ENCODE measurements at places on chromosomes 5 and 9. TPM values are rescaled to one million over a fixed set of nuclear protein-coding genes. Genes with fewer than 3 reads are reported as not detected.
A peak's percentile ranks its signal among the peaks of the same experiment; 100 is the strongest.

DNA sequence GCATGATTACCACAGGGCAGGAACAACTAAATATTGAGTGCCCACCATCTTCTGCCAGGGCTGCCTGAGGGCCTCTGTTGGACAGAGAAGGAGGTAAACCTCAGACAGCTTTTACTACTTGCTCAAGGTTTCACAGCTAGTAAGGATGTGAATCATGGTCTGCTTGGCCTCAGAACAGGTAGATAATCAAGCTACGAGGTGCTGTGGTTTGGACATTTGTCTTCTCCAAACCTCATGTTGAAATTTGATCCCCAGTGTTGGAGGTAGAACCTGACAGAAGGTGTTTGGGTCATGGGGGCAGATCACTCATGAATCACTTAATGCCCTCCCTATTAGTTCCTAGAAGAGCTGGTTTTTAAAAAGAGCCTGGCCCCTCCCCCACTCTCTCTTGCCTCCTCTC, 541.2 kb upstream of the TRPC7 start:
- H3K4me1 ChIP-seq: no peaks in the 10 kb centered on the region
- no peaks in the 10 kb centered on the region for H3K27me3 ChIP-seq
- no peak overlapping the region for H3K4me3 ChIP-seq
- no peak overlapping the region for H3K27ac ChIP-seq

DNA sequence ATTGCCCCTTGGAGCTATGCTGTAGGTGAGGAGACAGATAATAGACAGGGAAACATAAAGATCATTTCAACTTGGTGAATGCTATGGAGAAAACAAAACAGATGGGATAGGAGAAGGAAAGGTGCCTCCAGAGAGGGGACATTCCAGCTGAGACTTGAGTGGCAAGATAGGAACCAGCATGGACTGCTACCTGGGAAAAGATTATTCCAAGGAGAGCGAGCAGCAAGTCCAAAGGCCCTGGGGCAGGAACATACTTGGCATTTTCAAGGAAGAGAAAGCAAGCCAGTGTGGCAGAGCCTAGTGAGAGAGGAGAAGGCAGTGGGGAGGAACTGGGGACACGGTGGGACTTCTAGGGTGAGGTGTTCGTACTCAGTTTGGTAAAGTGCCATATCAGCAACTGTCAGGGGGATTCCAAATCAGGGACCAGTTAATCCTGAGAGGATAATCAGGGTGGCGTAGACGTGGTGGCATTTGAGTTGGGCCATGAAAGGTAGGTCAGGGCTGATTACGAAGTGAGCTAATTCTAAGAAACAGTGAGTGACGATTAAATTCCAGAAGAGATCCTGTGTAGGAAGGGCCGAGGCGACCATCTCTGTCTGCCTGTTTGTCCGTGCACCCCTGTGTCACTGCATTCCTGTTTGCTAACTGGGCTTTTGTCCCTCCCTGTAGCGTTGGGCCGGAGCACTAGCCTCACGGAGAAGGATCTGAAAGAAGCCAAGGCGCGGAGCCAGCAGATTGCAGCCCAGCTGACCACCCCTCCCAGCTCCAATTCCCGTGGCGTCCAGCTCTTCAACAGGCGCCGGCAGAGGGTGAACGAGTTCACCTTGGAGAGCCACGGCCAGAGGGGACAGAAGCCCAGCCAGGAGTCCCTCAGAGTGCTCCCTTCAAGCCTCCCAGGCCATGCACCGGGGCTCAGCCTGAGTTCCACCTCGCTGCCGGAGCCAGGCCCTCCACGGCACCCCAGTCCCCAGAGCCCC, 7.1 kb downstream of the SYNPO start:
- peaks cover 27% of the 10 kb centered on the region for H3K4me1 ChIP-seq
- DNase-seq: no peak
- H3K27ac ChIP-seq: peak overlapping the region; percentile 64
- H3K4me3 ChIP-seq: no peak overlapping the region
- no peaks in the 10 kb centered on the region for H3K27me3 ChIP-seq
- no peaks in the 10 kb centered on the region for H3K36me3 ChIP-seq

GRCh38 chr5:6633469-6634245, 417 bp downstream of the SRD5A1 start:
- H3K4me3 ChIP-seq: peak overlapping the region; percentile 75
- H3K36me3 ChIP-seq: peaks cover 4% of the 10 kb centered on the region

DNA sequence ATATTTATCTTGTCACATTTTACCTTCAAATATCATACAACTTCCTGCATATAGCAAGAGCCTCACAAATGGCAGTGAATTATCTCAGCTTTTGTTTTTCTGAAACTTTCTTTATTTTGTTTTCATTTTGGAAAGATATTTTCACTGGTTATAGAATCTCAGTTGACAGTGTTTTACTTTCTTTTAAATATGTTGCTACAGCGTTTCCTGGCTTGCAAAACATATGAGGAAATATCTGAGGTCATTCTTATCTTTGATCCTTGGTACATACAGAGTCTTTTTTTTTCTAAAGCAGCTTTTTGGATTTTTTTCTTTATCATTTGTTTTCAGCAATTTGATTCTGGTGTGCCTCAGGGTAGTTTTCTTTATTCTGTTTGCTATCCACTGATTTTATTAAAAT, 77.6 kb upstream of the CEP78 start:
- H3K4me3 ChIP-seq: no peak overlapping the region
- H3K4me1 ChIP-seq: no peaks in the 10 kb centered on the region
- H3K27ac ChIP-seq: no peak overlapping the region
- no peaks in the 10 kb centered on the region for H3K27me3 ChIP-seq

- H3K4me1 ChIP-seq: peaks cover 26% of the 10 kb centered on the region
- H3K27me3 ChIP-seq: no peaks in the 10 kb centered on the region
- DNase-seq: peak; percentile 58
- no peak overlapping the region for H3K4me3 ChIP-seq
Observed at GRCh38 chr5:148972974-148973374, 89.9 kb downstream of the SH3TC2 start.

- H3K4me3 ChIP-seq: no peak overlapping the region
- no peaks in the 10 kb centered on the region for H3K27me3 ChIP-seq
- no peak for DNase-seq
- H3K36me3 ChIP-seq: no peaks in the 10 kb centered on the region
Observed at GRCh38 chr5:67552773-67553172, 356.2 kb upstream of the CD180 start.

GRCh38 chr9:89942643-89943042, 337.8 kb downstream of the GADD45G start:
- H3K27me3 ChIP-seq: no peaks in the 10 kb centered on the region
- no peak for DNase-seq
- no peaks in the 10 kb centered on the region for H3K4me1 ChIP-seq
- no peak overlapping the region for H3K27ac ChIP-seq
- H3K36me3 ChIP-seq: no peaks in the 10 kb centered on the region
- no peak overlapping the region for H3K4me3 ChIP-seq

DNA sequence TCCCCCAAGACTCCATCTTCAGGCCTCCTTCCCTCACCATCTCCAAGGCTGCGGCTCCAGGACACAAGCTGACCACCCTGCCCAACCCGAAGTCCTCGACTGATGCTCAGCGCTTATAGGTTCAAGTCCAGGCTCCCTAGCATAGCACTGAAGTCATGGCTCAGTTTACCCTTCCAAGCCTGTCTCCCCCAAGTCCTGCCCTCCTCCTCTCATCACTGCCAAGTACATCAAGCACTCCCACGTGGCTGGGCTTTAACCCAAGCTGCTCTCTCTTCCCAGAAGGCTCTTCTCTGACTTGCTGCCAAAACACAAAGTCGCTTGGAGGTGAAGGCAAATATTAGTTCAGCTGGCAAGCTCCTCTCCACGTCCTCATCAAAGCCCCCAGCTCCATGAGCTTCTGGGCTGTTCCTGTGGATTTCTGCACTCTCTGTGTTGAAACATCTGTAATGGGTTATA, 22.1 kb upstream of the MARCHF6 start:
- peaks cover 49% of the 10 kb centered on the region for H3K4me1 ChIP-seq
- H3K36me3 ChIP-seq: no peaks in the 10 kb centered on the region
- H3K27ac ChIP-seq: no peak overlapping the region
- DNase-seq: no peak
- H3K27me3 ChIP-seq: no peaks in the 10 kb centered on the region

DNA sequence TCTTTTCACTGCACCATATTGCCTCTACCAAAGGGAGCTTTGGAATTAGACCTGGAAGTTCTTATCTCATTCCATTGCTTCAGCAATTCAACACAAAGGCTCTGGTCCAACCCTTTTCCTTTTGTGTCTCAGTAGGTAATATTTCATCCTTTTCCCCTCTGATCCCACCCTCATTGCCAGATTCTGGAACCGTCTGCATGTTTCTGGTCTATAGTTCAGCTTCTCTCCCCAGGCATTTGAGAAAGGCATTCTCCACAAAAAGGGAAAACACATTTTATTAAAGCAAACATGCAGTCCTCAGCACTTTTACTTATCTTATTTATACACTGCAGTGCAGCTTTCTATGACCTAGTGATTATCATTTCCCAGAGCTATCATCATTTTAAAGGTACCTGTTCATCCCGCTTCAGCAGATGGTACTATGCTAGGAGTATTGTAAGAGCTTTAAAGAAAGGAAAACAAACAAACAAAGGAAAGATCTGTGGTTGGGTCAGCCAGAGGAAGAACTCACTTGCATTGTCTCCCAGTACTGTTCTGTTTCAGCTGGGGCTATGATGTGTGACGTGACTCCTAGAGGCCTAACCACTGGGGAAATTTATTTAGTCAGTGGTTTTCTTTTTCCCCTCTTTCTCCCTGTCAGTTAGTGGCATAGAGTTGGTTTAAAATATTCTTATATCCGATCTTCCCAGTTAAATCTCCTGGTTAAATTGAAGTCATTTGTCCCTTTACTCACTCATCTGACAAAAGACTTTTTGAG, 269.2 kb downstream of the TMEM38B start:
- H3K36me3 ChIP-seq: no peaks in the 10 kb centered on the region
- H3K27ac ChIP-seq: no peak overlapping the region
- H3K4me3 ChIP-seq: no peak overlapping the region

GRCh38 chr5:355379-355935, 33.9 kb downstream of the AHRR start:
- DNase-seq: peak; percentile 14
- no peaks in the 10 kb centered on the region for H3K36me3 ChIP-seq
- H3K27me3 ChIP-seq: no peaks in the 10 kb centered on the region
- no peak overlapping the region for H3K27ac ChIP-seq
- no peaks in the 10 kb centered on the region for H3K4me1 ChIP-seq

DNA sequence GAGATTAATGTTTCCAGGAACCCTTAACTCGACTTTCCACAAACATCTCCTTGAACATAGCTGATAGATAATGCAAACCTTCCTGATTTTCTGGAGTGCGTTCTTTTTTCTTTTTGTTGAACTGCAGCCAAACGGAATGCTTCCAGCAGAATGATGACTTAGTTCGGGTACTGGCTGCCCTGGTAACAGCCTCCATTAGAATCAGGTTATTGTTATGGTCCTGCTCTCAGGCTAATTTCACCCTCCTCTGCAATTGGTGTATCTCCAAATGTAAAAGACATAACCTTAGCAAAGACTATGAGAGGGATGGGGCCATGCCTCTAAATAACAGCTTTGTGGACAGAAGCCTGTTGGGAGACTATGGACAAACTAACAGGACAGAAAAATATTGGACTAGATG, 116.5 kb downstream of the PDE4D start:
- H3K4me1 ChIP-seq: no peaks in the 10 kb centered on the region
- DNase-seq: no peak
- H3K36me3 ChIP-seq: no peaks in the 10 kb centered on the region
- H3K27me3 ChIP-seq: no peaks in the 10 kb centered on the region

- H3K36me3 ChIP-seq: no peaks in the 10 kb centered on the region
- no peak overlapping the region for H3K27ac ChIP-seq
- no peaks in the 10 kb centered on the region for H3K27me3 ChIP-seq
Observed at GRCh38 chr5:127492854-127493738, 24.3 kb upstream of the PRRC1 start.

- H3K27me3 ChIP-seq: no peaks in the 10 kb centered on the region
- H3K4me1 ChIP-seq: no peaks in the 10 kb centered on the region
- DNase-seq: no peak
- no peak overlapping the region for H3K27ac ChIP-seq
Observed at GRCh38 chr5:98999631-99000030, 70.8 kb upstream of the CHD1 start.

DNA sequence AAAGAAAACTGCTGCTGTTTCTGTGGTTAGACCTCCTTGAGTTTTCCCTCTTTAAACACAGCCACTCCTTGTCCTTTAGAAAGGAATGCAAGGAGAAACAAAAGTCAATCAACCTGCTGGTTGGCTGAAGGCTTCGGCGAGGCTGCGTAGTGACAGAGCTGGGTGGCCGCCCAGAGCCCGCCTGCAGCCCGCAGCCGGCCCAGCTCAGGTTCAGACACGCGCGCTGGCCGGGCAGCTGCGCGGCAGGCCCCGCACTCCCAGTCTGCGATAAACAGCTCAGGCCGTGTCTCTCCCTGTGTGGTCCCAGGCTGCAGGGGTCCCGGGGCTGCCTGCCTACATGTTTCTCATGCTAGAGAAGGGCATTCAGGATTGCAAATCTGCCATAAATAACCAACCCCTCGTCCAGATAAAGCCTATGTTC, 115.4 kb downstream of the HSD17B3 start:
- H3K27me3 ChIP-seq: no peaks in the 10 kb centered on the region
- peak; percentile 89 for DNase-seq

MYOT gene
- total RNA-seq: not detected

TMEM171 gene
- 0.57 TPM for total RNA-seq

TEX48 gene
- not detected for total RNA-seq

PTGES gene
- total RNA-seq: 1.6 TPM

FAM169A gene
- total RNA-seq: 0.49 TPM

PCDHAC1 gene
- total RNA-seq: 7.6 TPM

BARHL1 gene
- total RNA-seq: not detected

FGF18 gene
- total RNA-seq: 1.7 TPM

GABBR2 gene
- 0.81 TPM for total RNA-seq

PCDHB1 gene
- total RNA-seq: 0.09 TPM

WHRN gene
- 5.9 TPM for total RNA-seq

SHISAL2B gene
- not detected for total RNA-seq

Data from upper lobe of left lung (tissue), 6 donors.